ENCODE measurements at places on chromosomes 11 and 22.

DNA sequence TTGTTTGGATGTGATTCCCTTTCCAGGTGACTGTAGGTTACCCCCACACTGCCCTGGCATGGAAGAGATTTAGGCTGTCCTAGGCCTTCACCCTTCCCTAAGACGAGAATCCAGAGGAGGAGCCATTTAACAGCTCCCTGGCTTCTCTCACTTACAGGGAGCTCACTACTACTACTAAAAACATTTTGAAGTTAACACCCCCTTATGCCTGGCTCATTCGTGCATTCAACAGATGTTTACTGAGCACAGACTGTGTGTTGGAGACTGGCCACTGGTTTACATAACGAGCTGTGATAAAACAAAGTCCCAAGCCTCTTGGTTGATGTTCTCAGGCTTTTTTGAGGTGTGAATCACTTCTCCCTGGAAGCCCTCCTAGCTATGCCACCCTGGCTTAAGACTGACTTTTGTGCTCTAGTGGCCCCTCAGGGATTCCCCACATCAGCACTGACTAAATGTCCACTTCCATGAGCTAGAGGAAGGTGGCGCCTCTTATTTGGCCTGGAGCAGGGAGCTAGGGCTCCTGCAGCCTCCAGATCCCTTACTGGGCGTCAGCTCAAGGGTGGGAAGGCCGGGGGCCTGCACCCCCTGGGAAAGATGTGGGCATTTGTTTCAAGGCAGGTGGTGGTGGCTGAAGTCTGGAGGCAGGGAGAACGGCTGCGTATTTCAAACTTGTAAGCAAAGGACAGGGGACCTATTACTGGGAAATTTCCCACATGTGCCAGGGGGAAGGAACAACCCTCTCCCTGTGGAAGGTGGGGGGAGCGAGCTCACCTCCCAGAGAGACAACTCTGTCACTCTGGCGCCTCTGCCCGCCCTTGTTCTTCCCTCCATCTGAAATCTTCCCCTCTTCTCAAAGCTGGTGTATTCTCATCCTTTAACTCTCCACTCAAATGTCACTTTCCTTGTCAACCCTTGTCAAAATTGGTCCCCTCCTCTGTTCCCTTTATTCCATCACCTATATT is 19.4 kb upstream of the MALAT1 start:
- no peak for DNase-seq

- no peak for DNase-seq
Observed at GRCh38 chr11:112318184-112318591, 57.5 kb upstream of the PLET1 start.

- DNase-seq: no peak
Observed at GRCh38 chr22:44538051-44538450, 40.0 kb upstream of the RTL6 start.

- no peak for DNase-seq
Observed at GRCh38 chr22:46969491-46969890, 207.0 kb downstream of the TBC1D22A start.

DNA sequence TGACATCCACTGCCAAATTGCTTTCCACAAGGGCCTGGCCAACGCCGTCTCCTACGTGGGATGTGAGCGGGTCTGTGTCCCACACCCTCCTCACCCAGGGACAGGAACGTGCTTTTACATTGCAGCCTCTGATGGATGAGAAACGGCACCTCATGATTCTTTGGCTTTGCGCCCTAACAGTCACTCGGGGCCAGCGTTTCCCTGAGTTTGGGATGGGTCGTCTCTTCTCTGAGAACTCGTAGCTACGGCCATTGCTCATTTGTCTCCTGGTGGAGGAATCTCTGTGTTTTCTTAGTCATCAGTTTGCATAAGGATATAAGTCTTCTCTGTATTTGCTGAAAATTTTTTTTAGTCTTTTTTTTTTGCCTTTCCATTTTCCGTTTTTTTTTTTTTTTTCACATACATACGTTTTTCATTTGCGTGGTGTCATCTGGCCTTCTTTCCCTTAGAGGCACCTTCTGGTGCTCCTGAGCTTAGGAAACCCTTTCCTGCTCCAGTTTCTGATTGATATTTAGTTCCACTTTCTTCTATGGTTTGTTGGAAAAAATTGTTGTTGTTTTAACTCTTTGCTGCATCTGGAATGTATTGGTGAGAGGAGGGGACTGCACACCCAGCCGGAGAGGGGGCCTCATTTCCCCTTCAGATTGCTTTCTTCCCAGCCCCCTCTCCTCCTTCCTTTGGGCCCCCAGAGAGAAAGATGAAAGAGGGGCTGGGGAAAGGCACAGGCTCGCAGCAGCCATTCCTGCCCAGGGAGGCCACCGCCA is 12.0 kb downstream of the TNNT3 start:
- DNase-seq: no peak

DNA sequence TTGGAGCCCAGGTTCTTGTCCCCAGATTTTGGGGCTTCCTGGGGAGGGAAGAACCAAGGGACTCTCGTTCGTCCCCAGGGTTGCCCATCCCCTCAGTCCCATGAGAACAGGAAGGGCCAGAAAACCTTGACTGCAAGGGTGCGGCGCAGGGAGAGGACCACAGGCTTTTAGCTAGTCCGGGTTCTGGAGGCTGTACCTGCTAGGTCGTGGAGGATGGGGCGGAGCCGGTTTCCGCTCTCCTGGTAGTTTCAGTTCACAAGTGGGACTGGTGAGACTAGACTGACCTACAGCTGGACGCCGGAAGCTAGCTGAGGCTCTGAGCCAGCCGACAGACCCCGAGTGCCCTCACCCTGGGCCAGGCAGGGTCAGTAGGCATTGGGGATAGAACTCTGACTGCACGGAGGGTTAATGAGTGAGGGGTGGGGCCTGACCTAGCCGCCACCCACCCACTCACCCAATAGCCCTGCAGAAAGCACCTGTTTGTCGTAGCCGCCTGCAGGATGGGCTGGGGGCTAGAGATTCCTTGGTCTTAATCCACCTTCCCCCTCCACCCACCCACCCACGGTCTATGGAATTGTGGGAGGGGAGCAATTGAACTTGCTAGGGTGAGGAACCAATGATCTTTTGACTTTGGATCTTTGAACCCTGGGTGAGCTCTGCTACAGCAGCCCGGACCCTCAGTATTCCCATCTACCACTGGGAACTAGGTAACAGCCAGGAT is 1.5 kb downstream of the MAFF start:
- no peak for DNase-seq

DNA sequence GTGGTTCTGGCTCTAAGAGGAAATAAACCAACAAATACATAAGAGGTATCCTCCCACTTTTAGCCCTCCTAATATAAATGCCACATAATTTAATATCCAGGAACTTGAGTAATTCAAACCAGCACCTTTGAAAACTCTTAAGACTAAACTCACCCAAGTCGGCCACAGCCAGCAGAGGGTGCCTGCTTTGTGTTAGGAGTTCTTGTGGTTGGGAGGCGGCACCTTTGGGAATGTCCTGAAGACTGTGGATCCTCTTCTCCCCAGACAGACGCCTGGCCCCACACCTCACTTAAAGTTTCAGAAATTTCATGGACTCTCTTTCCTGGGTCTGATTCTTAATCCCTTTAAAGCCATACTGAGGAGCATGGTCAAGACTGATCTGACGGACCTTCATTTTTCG is 169.0 kb downstream of the TBC1D22A start:
- DNase-seq: no peak

GRCh38 chr11:66768818-66769217 is 39.8 kb upstream of the SPTBN2 start:
- DNase-seq: no peak

- DNase-seq: no peak
Observed at GRCh38 chr11:35752115-35752514, 89.5 kb downstream of the TRIM44 start.

DNA sequence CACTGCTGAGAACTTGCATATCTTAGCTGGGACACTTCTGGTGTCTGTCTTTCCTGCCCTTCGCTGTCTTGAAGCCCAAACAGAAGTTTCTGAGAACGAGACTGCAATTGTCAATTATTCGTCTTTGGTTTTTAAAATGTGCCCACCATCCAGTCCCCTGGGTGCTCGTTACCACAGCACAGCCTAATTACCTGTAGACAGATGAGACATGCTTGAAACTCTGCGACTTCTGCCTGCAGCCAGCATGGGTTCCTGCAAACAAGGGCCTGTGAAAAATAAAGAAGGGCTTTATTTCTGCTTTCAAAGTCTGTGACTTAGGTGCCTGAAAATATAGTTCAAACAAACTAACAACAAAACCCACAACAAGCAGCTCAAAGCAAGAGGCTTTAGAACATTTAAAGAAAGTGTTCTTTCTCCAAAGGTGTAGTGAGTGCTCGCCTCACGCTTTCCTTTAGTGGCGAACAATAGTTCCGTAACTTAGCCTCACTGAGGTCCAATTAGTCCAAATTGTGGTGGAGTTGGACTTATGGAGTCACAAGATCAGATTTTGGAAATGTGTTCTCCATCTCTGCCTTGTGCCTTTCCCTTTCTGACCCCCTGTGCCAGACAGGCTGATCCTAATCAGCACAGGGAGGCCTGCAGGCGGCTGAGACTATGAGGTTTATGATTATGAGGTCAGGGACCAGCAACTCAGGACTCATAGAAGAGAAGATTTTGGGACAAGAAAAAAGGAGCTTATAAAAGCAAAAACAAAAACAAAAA is 20.4 kb upstream of the GRAMD1B start:
- DNase-seq: no peak

DNA sequence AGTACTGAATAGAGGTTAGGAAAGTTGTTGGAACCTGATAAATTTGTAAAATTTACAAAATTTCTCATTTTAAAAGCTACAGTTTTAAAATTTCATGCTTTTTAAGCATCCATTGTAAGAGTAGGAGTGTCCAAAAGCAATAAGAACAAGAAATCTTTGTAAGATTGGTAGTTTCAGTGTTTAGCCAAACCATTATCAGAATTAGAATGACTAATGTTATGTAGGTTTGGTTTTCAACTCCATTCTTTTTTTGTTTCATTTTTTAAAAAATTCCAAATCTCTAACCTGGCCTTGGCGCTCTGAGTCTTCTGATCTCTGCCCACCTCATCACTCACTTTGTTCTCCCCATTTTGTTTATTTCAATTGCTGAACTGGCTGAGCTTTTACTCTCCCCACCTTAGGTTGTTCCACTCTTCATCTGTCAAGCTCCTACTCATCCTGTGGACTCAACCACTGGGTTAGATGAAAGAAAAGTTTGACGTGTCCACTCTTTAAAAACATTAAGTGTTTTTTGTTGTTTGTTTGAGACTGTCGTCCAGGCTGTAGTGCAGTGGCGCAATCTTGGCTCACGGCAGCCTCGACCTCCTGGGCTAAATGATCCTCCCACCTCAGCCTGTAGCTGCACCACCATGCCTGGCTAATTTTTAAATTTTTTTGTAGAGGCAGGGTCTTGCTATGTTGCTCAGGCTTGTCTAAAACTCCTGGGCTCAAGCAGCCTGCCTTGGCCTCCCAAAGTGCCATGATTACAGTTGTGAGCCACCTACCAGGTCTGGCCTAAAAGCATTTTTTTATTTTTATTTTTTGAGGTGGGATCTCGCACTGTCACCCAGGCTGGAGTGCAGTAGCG is 14.0 kb downstream of the EP300 start:
- no peak for DNase-seq

DNA sequence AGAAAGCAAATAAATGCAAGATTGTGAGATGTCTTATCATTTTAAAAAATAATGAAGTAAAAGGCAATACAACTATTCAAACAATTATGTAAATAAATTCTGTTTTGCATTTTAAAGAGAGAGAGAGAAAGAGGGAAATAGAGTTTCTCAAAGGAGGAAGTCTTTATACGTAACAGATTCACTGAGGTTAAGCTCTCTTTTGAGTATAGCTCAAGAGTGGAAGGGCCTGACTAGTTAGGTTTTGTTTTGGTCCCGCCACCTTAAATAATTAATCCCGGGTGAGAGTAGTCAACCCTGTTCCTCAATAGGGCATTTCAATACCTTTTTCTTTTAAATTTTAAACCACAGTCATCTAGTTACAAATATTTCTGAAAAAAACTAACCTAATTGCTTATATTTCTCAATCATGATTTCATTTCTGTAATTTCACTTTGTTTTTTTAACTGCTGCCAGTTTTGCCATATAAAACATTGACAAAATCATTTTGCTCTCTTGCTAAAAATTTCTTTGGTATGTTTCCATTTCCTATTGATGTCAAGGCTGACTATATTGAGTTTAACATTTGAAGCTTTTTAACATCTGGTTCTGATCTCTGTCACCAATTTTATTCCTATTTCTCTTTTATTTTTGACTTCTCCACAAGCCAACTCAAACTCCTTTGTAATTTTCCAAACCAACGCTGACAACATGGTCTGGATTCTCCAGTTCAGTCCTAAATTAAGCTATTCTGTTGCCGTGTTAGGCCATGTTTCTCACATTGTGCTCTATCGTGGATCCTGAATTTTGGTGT is 10.3 kb downstream of the OR10D3 start:
- DNase-seq: no peak

DNA sequence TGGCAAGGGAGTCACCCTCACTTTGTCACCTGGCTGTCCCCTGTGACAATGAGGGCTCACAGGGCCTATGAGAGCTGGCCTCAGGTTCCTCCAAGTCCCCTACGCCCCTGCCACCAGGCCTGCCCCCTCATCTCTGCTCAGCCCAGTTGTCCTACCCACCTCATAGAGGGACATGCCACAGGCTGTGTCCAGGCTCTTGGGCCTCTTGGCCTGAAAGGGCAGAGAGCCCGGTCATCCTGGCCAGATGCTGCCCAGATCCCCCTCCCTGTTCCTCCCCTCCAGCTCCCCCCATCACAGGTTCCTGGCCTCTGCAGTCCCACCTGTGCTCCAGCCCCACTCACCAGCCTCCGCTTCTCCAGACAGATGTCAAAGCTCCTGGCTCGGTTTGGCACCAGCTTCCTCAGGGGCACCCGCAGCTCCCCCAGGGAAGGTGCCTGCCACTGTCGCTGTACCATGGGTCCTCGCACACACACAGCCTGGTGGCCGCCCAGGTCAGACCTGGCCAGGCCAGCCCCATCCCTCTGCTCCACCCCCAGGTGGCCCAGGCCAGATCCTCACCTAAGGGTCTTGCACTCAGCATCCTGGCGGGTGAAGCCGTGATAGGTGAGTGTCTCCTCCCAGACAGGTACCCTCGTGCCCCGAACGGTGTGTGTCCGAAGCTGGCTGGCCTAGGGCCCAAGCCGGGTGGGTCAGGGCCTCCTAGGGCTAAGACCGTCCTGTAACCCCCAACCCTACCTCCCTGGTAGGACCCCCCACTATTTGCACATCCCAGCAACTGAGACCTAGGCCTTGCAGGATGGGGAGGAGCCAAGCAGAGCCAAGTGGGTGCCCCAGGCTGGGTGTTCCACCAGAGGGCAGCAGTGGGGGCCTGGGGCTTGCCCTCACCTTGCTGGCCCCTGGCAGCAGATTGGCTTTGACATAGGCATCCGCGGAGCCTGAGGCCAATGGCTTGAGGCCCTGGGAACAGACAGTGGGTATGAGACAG is 8.3 kb downstream of the NDUFV1 start:
- no peak for DNase-seq

- no peak for DNase-seq
Observed at GRCh38 chr11:72981080-72981479, 161.0 kb downstream of the FCHSD2 start.

DNA sequence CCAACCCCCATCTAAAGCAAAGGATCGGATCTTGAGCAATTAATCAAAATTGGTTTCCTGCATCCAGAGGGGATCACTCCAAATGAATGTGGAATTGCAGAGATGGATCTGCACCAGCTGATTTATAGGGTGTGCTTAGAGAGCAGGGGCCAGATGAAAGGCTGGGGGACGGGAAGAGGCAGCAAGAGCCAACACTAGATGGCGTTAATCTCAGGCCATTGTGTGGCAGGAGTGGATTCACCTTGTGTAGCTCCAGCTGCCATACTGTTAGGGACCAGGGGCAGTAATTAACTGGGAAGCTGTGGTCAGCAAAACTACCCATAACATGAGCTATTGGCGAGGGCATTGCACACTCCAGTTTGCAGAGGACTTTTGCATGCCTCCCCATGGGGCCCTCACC is 35.6 kb downstream of the SERPINH1 start:
- no peak for DNase-seq

- DNase-seq: no peak
Observed at GRCh38 chr11:38990841-38991240, 2392.8 kb upstream of the RAG2 start.

All from stimulated activated CD4-positive, alpha-beta T cell treated with anti-CD3 and anti-CD28 coated beads, Interleukin-1b, Interleukin-23, amount 100 ng/mL, for 24 hours (primary cell).